RWPE1 (cell line): ENCODE measurements at places on chromosomes 13 and 19.

- DNase-seq = no peak
Measured at GRCh38 chr13:99564386-99564785, 63.1 kb downstream of the TM9SF2 start.

GRCh38 chr19:3949997-3950859 is 17.4 kb downstream of the NMRK2 start:
- no peak for DNase-seq

DNA sequence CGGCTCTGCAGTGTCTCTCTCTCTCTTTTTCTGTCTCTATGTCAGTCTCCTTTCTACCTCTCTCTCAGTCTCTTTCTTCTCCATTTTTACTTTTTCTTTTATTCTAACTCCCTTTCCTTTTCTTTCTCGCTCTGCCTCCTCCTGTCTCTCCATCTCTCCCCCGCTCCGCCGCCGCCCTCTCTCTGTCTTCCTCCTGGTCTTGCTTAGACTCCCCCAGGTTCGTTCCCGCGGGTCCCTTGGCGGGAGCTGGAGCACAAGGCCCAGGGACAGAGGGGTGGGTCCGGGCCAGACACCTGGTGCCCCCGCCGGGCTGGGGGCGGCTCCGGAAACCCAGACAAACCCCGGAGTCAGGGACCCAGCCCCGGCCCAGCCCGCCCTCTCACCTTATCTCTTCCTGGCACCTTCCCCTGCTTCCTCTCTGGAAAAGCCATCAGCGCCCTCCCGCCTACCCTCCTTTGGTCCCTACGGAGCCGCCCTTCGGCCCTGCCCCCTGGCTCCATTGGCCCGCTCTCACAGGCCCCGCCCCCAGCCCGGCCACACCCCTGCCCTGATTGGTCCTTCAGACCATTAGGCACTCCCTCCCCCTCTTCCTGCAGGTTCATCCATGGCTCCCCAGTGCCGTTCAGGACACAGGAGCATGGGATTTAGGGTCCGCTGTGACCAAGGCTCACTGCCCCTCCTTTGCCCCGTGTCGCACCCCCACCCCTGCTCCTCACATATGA is 15.4 kb upstream of the NOP53 start:
- peak; percentile 75 for DNase-seq

DNA sequence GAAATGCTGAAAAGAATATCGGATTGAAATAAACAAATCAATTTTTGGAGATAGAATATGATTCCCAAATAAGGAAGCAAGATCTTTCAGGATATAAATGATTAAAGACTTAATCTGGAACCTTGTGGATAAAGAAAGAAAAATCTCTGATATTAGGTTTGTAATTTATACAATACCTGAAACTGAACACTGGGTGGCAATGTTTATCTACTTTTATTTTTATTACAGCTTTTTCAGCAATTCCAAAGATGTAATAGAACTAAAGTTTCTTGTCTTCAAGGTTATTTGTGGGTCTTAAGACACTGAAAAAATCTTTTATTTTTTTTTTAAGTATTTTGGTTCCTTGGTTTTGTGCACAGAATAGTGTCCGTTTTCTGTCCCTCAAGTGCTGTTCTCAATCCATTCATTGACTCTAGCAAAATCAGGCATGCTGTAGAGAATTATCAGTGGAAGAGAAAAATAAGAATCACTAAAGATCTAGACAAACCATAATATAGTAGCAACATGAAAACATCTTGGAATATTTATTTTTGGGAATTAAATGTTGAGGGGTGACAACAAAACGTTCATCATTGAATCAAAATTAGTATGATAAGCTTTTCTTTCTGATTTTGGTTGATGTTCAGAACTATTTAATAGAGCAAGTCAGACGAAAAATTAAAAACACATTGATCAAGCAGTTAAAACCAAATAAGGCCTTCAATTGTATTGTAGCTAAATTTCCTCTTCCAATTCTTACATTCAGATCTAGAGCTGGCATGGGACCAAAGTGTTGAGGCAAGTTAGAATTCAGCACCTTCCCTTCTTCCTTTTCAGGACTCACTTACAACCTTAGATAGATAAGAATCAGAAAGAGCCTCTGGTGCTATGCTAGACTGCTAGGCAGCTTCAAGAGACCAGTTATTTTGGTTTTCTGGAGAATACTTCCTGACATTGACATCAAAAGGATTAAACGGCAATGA is 704.4 kb upstream of the PCDH20 start:
- DNase-seq = peak; percentile 18

DNA sequence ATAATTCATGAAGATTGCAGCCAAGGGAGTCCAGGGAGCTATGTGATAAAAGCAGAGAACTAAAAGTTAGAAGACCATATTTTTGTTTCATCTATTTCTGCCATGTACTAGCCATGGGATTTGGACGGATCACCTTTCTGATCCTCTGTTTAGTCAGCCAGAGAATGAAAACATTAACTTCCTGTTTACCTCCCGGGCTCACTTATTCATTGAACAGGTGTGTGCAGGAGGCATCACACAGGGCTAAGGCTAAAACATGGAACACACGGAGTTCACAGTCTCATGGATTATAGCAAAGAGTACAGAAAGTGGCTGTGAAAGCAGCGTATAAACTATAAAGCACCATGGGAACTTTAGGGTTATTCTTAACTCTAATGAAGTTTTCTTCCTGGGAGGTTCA is 96.8 kb downstream of the GPR12 start:
- no peak for DNase-seq

- no peak for DNase-seq
Measured at GRCh38 chr19:10114651-10115391, 3.3 kb downstream of the P2RY11 start.

GRCh38 chr19:1606138-1606651 is 933 bp upstream of the UQCR11 start:
- DNase-seq = no peak

GRCh38 chr13:91312324-91312723 is 35.2 kb upstream of the MIR17HG start:
- DNase-seq = no peak

GRCh38 chr13:93262729-93263345 is 36.2 kb downstream of the GPC6 start:
- DNase-seq = peak; percentile 53

- DNase-seq = no peak
Measured at GRCh38 chr13:106115081-106115480, 420.4 kb downstream of the EFNB2 start.

DNA sequence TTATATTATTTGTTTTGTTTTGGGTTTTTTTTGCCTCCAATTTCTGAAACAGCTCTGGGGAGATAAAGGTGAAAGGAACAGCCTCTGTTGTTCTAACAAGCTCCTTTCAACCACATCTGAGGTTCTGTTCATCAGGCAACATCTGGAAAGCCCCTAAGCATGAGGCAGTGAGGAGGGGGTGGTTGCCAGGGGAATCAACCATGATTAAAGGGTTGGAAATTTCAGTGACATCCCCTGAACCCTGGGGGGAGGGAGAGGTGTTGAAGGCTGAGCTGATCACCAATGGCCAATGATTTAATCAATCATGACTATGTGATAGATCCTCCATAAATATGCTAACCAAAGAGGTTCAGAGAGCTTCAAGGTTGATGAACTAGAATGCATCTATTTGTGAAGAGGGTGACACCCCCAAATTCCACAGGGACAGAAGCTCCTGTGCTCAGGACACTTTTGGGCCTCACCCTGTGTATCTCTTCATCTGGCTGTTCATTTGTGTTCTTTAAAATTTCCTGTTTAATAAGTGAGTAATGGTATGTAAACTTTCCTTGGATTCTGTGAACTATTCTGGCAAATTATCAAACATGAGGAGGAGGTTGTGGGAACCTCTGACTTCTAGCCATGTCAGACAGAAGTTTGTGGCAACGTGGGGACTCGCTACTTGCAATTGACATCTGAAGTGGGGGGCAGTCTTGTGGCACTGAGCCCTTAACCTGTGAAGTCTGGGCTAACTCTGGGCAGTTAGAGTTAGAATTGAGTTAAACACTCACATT is 221.3 kb downstream of the NHLRC3 start:
- DNase-seq = no peak

DNA sequence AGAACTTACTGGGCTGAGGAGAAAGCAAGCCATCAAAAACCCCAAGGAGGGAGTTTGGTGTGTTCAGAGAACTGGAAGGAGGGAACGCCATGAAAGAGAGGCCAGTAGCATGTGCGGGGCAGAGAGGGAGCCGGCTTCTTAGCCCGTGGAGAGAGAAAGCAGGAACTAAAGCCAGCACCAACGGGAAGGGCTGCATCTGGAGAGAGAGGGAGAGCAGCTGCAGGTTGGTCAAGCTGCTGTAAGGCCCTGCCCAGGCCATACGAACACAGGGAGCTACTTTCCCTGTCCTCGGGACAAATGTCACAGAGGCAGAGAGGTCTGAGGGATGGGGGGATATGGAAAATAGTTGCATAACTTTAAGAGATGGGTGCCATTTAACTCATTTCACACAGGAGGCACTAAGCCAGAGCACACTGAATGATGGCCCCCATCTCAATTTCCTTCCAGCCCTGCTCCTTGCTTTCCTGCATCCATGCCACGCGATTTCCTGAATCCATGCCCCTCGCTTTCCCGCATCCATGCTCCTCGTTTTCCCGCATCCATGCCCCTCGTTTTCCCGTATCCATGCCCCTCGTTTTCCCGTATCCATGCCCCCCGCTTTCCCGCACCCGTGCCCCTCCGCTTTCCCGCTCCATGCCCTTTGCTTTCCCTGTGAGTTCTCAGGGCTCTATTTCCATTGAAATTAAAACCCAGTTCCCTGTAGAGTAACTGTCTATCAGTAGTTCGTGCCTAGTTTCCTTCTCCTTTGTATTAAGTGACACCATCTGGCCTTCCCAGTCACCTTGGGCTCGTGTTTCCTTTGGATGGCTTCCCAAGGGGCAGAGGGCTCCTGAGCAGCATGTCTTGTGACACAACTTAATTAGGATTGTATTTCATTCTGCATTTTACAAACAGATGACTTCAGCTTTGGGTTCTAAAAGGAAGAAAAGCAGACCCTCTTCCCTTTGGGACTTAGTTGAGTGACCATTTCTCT is 31.5 kb upstream of the TPT1 start:
- DNase-seq = no peak

GRCh38 chr13:46507981-46508380 is 45.0 kb upstream of the LRCH1 start:
- no peak for DNase-seq

GRCh38 chr13:27250833-27251165 is 559 bp upstream of the RPL21 start:
- no peak for DNase-seq

- DNase-seq = no peak
Measured at GRCh38 chr13:22235950-22236290, 565.0 kb downstream of the FGF9 start.

DNA sequence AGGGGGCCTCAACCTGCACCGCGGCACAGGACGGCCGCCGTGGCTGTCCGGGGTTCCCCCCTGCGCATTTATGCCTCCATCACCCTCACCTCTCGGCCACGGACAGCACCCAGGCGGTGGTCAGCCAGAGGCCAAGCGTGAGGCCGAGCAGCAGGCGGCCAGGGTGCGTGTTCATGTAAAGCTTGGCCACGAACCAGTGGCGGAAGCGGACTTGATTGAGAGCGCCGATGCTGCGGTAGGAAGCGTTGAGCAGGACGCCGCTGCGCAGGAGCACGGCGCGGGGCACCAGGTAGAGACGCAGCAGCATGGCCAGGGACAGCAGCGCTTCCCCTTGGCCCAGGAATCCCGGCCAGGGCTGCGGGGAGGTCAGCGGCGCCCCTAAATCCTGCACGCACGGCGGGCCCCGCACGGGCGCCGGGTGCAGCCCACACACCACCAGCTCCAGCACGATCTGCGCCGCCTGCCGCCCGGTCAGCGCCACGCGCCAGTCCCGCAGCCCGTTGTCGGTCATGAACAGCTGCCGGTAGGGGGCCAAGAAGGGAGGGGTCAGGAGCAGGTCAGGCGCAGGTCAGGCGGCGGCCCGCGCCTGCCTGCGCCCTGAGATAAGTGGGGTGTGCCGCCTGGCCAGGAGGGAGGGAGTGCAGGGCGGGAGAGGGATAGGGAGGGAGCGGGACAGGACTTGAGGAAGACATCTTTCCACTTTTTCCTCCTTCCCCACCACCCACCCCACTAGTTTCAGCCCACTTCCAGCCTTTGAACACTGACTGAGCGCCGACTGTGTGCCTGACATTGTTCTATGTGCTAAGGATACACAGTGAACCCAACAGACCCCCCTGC is 6.5 kb downstream of the KCNN4 start:
- no peak for DNase-seq

- no peak for DNase-seq
Measured at GRCh38 chr13:112740502-112741131, 50.8 kb downstream of the ATP11A start.

GRCh38 chr19:35347171-35347929 is at the start of gene FFAR1:
Gene FFAR1, plus strand, starts transcription at chr19:35347902. Its CDS starts 3,650 bp downstream, at chr19:35351552.
- no peak for DNase-seq

DNA sequence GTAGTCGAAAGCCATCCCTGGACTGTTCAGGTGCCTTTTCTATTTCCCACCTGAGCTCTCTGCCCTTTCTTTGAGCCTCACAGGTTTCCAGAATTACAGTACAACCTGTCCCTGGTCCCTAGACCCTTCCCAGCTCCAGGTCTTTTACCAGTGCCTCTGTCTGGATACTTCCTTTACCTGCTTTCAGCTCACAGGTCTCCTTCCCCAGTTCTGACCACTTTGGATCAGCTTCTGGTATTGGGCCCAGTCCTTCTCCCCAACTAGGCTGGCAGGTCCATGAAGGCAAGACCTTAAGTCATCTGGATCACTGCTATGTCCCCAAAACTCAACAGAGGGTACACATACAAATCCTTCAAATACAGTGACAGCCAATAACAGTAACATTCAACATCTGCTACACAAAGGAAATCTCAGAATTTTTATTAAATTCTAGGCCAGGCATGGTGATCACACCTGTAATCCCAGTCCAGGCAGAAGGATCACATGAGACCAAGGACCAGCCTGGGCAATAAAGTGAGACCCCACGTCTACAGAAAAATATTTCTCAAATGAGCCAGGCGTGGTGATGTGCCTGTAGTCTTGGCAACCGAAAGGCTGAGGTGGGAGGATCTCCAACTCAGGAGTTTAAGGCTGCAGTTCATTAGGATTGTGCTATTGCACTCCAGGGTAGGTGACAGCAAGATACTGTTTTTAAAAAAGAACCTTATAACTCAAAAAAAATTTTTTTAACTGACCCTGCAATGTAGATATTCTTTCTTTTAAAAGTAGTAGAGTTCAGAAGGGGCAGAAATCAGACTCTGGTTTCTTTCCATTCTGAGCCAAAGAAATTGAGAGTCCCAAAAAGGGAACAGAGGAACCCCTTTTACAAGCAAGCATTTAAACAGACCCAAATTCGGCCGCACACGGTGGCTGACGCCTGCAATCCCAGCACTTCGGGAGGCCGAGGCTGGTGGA is 1.3 kb downstream of the RPS16 start:
- DNase-seq = no peak

- DNase-seq = no peak
Measured at GRCh38 chr19:54431255-54431838, 16.1 kb downstream of the TTYH1 start.

- DNase-seq = peak; percentile 1
Measured at GRCh38 chr13:94112227-94112626, 367.3 kb downstream of the DCT start.

DNA sequence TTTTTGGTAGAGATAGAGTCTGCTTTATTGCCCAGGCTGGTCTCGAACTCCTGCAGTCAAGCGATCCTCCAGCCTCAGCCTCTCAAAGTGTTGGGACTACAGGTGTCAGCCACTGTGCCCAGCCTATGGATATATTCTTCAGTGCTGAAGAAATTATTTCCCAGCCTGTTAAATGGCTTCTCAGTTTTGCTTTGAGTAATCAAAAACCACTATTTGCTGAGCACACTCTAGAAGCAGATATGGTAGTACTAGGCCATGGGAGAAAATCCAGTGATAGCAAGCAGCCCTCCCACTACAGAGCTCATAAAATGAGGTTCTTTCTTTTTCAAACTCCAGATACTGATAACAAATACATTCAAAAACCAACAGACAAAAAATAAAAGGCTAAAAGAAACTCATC is 80.6 kb upstream of the CLDN10 start:
- DNase-seq = no peak

GRCh38 chr19:50516964-50517703 is 3.4 kb upstream of the ASPDH start:
- DNase-seq = no peak
